ENCODE measurements at places on chromosomes 1 and 21. TPM values are rescaled to one million over a fixed set of nuclear protein-coding genes. Genes with fewer than 3 reads are reported as not detected.

Gene KLHL17
- 43.4 TPM for total RNA-seq

Gene HCRTR1
- not detected for total RNA-seq

Gene LCE1F
- total RNA-seq: not detected

Gene PTGFR
- not detected for total RNA-seq

Gene NTMT2
- total RNA-seq: not detected

Gene URB2
- 8.5 TPM for total RNA-seq

Gene FCRL6
- 0.55 TPM for total RNA-seq

Gene RYR2
- not detected for total RNA-seq

Gene PRRX1
- total RNA-seq: not detected

Gene RXFP4
- not detected for total RNA-seq

Gene SUSD4
- 2.9 TPM for total RNA-seq

Gene TMEM234
- total RNA-seq: 27.1 TPM

Data from CD4-positive, alpha-beta memory T cell (primary cell).